Left cardiac atrium (tissue), 4 donors: ENCODE measurements at places on chromosomes 2 and 18.

- DNase-seq = no peak
Measured at GRCh38 chr18:44214396-44214795, 466.3 kb upstream of the SETBP1 start.

GRCh38 chr2:60707750-60708371, 48.2 kb upstream of the PAPOLG start:
- DNase-seq = no peak

DNA sequence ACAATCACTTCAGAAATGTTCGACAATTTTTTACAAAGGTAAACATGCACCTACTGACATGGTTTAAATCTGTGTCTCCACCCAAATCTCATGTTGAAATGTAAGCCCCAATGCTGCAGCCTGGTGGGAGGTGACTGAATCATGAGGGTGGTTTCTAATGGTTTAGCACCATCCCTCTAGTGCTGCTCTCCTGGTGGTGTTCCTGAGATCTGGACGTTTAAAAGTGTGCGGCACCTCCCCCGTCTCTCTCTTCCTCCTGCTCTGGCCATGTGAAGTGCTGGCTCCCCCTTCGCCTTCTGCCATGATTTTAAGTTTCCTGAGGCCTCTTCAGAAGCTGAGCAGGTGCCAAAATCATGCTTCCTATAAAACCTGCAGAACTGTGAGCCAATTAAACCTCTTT, 28.3 kb downstream of the MAP3K2 start:
- no peak for DNase-seq

DNA sequence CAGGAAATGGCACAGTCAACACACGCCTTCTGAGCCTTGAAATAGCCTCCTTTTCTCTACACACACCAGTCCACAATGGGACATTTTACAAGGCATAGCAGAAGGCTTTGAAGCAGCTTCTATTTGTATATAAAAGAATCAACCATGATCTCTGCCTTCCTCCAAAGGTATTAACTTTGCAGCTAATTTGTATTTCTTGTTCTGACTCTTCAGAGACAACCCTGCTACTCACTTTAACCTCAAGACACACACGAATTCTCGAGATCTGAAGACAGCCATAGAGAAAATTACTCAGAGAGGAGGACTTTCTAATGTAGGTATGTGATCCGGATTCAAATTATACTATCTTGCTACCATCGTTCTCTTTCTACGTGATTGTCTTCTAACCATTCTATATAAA, 104.6 kb downstream of the VIT start:
- no peak for DNase-seq

DNA sequence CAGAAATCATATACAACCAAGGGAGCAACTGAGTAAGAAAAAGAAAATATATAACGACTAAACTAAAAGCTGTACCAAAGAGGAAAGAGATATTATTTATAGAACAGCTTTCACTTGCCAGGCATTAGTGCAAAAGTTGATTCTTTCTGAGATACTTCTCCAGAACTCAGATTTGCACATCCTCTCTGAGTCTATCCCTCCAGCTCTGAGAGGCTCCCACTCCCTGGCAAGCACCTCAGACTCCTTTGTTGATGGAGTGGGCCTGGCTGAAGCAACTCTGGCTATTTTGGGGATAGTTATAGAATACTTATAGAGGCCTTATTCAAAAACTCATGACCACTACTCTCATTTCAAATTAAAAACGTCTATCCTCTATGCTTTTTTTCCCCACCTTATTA, 501.6 kb upstream of the TNP1 start:
- DNase-seq = no peak

DNA sequence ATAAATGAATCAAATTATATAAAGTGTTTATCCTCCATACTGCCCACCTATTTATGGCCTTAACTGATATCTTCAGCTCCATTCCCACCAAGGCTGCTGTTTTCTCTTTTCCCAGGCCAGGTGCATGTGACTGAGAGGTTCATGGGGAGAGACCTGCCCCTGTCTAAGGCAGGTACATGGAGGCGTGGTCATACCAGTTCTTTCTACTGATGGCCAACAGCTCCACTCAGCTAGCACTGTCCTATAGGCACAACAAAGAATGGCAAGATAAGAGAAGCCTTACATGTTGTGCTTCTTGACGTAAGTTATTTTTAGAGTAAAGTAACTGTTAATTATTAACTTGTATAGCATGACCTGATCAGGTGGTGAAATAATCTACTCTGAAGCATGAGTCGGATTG, 16.8 kb downstream of the AKAIN1 start:
- DNase-seq = no peak

- DNase-seq = no peak
Measured at GRCh38 chr2:149278872-149279264, 51.5 kb upstream of the LYPD6 start.

GRCh38 chr2:238839428-238839827, 8.5 kb upstream of the TWIST2 start:
- no peak for DNase-seq

GRCh38 chr2:133710613-133711012, 142.3 kb upstream of the NCKAP5 start:
- no peak for DNase-seq

- no peak for DNase-seq
Measured at GRCh38 chr2:234802071-234802844, 149.6 kb upstream of the SH3BP4 start.

GRCh38 chr2:37471994-37472393, 127.6 kb downstream of the QPCT start:
- DNase-seq = no peak

- no peak for DNase-seq
Measured at GRCh38 chr2:160371251-160372009, 122.2 kb downstream of the RBMS1 start.
